ENCODE measurements at places on chromosomes 7 and 10.

- no peak for DNase-seq
These were observed 56.2 kb upstream of the NPY start for GRCh38 chr7:24227603-24228359.

GRCh38 chr10:36042135-36042534 lies 400.0 kb upstream of the FZD8 start:
- DNase-seq = no peak

DNA sequence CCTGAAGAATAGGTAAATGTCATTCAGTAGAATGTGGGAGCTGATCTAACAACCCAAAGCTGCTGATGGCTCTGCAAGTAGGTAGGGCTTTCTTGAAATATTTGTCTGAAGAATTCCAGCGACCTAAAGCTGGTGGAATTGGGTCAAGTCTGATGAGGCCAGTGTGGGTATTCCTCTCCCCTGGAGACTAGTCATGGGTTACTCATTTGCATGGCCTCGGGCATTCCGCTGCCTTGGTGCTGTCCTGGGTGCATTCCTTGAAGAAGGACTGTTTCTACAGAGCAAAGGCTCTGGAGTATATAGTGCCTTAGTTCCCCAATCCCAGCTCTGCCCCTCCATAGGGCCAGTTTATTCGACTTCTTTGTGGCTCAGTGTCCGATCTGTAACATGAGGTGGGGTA lies 19.2 kb downstream of the PDK4 start:
- DNase-seq = no peak

DNA sequence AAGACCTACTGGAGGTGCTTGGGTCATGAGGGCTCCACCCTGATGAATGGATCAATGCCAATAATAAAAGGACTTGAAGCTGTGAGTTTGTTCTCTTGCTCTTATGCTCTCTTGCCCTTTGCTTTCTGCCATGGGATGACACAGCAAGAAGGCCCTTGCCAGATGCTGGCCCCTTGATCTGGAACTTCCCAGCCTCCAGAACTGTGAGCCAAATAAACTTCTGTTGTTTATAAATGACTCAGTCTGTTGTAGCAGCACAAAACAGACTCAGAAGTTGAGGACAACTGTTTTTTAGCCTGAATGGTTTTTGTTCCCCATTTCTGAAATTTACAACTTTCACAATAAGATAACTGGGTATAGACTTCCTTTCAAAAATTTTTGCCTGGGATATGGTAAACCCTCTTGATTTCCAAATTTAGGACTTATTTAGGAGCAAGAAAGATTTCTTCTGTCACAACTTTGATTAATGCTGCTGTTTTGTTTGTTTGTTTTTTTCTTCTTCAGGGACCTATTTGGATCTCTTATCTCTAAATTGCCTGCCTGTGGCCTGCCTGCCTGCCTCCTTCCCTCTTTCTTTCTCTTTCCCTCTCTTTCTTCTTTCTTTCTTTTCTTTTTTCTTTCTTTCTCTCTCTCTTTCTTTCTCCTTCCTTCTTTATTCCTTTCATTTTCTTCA lies 12.1 kb downstream of the ENTPD1 start:
- DNase-seq = no peak

DNA sequence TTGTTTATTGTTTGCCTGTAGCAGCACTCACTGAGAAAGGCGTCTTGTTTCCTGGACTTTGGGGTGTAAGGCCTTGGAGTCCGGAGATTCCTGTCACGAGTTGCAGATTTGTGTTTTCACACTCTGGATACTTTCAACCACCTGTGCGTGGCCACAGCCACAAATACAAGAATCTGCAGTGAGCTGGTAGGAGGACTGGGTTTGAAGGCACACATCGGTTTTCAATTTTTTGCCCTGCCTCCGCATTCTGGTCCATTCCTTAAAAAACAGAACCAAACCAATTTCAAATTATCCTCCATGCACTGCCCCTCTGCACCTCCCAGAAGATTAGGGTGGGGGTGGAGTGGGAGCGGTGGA lies 619 bp downstream of the EXOC4 start:
- no peak for DNase-seq

DNA sequence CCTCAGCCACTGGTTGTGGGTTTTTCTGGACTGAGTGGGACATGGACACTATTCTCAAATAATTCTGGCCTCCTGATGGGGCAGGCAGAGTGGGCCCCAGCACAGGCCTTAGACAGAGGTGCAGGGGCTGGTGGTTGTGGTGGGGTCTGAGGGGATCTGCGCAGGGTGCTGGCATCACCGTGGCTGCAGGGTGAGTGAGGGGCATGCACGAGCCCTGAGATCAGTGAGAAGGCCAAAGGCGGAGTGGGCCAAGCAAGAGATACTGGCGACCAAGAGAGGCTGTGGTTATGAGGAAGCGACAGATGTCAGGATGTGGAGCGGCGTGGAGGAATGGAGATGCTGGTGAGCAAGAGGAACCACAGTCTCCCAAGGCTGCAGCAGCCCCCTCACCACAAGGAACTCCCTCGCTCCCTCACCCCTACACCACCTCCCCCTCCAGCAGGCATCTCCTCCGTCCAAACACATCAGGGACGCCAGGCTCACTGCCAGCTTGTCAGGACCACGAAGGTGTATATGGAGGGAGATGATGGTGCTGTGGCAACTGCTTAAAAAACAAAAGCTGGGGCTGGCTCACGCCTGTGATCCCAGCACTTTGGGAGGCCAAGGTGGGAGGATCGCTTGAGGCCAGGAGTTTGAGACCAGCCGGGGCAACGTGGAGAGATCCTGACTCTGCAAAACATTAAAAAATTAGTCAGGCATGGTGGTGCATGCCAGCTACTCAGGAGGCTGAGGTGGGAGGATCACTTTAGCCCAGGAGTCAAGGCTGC lies 9.6 kb downstream of the PRF1 start:
- DNase-seq = no peak

- DNase-seq = no peak
These were observed 4.7 kb upstream of the MGMT start for GRCh38 chr10:129462257-129462795.

DNA sequence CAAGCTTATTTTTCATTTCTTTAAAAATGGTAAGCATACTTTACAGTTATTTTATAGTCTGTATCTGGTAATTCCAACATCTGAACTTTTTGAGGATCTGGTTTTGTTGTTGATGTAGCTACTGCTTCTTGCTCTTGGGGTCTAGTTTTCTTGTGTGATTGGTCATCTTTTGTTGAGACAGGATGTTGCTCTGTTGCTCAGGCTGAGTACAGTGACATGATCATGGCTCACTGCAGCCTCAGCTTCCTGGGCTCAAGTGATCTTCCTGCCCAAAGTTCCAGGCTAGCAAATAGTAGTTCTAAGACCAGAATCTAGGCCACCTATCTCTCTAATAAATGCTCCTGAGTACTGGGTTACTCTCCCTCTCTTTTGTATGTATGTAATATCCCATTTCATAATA lies 75.7 kb downstream of the NRCAM start:
- no peak for DNase-seq

- no peak for DNase-seq
These were observed 112.3 kb upstream of the PFKP start for GRCh38 chr10:2955064-2955463.

DNA sequence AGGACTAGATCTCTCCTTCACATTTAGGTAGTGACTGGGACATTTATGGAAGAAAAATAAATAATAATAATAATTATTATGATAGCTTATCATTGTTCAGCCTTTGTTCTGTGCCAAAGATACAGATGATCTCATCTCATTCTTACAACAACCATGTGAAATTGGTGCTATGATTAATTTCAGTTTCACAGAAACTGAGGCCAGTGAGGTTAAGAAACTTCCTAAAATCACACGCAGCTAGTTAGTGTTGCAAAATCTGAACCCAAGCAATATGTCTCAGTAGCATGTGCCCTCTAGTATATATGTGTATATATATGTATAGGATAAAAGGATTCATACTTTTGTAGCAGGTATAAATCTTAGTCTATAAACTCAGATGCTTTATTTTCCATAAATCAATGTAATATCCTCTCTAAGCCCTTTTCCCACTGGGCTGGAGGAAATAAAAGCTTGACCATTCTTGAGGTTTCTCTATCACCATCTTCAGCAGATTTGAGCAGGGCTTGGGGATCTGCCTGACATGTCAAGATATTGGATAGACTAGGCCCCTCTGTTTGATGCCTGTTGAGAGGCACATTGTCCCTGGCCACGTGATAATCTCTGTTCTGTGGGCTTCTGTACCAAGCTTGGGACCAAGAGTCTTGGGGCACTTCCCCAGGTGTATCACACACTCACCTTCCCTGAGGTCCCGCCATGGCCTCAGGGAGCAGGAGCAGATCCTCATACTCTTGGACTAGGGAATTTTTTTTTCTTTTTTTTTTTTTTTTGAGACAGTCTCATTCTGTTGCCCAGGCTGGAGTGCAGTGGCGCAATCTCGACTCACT lies 172.6 kb upstream of the NRP1 start:
- no peak for DNase-seq

DNA sequence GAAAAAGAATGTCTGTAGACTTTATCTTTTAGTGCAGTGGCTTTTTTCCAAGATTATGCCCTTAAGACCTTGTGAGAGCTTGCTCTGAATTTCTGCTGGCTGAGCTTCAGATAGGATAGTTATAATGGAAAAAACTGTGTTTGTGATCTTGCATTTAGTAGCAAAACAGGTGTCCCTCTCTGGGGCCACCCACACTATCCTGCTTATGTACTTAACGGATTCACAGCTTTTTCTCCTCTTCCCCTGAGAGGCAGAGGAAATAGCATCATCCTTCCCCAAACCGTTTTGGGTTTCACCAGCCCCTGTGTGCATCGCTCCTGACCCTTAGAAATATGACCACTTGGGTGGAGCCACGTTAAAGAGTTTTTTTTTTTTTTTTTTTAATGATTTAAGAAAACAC lies 101.2 kb downstream of the RAB18 start:
- no peak for DNase-seq

- no peak for DNase-seq
These were observed 2.7 kb downstream of the VGF start for GRCh38 chr7:101162551-101163278.

GRCh38 chr7:2864999-2865670 lies 21.0 kb upstream of the GNA12 start:
- DNase-seq = no peak

DNA sequence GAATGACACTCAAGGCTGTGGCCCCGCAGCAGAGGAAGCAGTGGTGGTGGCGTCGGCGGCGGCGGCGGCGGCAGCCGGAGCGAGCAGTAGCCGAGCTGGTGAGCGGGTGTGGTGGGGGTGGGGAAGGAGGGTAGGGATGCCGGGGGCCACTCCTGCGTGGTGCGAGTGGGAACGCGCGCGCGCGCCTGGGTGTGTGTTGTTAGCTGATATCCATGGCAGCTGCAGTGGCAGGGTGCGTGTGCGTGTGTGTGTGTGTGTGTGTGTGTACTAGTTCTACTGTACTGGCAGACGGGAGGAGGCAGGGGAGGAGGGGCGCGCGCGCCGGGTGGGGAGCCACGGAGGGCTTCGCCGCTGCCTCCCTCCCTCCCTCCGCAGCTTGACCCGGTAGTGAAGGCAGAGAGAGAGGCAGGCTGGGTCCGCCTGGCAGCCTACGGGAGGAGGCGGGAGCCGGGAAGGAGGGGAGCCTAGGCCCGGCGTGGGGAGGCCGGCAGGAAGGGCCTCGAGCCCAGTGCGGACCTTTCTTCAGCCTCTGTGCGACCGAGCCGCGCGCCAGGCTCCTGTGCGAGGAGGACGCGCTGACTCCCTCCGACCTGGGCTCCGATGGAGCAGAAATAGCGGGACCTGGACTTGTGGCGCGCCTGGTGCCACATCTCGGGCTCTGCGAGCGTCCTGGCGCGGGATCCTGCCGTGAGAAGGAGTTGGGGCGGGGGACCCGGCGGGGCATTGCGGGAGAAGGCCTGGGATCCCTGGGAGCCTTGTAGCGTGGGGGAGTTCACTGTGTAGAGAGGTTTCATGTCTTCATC lies at the start of gene MAGI2:
Gene MAGI2, minus strand, starts transcription at position 110 of the 803 bp plus-strand sequence. CDS start 347 bp downstream, outside the sequence.
- DNase-seq = peak; percentile 3

DNA sequence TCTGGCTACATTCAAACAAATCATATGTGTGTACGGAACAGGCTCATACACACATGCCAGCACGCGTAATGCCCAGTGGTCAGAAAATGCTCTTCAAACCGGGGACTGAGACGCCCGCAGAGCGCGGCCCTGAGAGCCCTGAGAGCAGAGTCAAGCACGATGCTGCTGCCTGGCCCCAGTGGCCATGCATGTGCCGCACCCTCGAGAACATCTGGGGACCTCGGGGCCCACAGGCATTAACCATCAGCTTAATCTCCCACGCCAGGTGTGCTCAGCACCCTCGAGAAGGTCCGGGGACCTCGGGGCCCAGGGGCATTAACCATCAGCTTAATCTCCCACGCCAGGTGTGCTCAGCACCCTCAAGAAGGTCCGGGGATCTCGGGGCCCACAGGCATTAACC lies 163.1 kb downstream of the PTPRN2 start:
- DNase-seq = no peak

GRCh38 chr10:52688899-52689298 lies 83.7 kb downstream of the MBL2 start:
- DNase-seq = no peak

DNA sequence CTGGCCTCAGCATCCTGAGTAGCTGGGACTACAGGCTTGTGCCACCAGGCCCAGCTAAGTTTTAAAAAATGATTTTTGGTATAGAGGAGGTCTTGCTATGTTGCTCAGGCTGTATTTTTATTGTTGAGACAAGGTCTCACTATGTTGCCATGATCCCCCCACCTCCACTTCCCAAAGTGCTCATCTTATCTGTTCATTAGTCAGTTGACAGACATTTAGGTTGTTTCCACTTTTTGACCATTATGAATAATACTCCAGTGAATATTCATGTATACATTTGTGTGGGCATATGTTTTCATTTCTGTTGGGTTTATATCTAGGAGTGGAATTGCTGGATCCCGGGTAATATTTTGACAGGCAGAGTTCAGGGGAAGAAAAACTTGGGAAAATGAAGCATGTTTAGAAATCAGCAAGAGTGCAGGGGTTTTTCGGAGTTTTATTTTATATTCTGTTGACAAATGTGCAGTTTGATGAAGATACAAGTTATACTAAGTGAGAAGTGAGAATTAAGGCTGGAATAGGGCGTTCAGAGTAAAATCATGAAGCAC lies 2.7 kb upstream of the SCD start:
- no peak for DNase-seq

DNA sequence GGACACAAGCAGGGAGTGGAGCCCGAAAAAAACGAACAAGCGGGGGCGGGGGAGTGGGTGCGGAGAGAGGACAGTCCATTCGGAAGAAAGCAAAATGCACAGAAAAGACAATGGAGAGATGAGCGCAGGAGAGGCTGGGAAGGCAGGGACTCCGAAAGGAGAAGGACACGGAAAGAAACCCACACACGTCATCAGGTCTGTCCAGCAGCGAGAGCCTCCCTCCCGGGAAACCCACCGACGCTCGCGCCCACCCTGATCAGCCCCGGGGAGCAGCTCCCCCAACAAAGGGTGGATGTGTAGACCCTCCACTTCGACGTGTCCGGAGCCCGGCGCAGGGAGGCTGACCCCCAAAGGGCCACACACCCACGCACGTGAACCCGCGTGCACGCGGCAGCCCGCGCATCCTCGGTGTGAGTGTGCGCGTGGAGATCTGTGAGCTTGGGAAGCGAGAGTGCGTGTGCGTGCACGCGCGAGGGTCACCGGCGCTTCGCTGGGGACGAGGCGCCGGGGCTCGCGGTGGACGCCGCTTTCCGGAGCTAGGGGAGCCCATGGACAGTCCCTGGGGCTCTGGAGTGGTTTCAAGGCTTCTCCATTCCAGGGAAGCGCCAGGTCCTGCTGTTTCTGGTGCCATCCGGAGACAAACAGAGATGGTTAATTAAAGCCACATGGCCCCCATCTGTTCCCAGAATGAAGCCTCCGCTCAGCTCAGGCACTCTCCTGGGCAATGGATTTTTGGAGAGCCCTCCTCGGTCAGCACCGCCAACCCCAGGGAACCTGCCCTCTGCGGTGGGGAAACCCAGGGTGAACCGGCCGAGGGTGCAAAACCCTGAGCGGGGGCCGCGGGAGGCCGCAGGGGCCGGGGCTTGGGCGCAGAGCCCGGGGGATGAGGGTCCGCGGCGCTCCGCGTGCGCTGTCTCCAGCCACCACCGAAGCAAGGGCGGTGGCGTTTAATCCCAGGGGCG lies 916 bp downstream of the LAMB1 start:
- no peak for DNase-seq

Measured in esophagus squamous epithelium (tissue), 5 donors.